ENCODE measurements at places on chromosomes 5 and 9. TPM values are rescaled to one million over a fixed set of nuclear protein-coding genes. Genes with fewer than 3 reads are reported as not detected.

DNA sequence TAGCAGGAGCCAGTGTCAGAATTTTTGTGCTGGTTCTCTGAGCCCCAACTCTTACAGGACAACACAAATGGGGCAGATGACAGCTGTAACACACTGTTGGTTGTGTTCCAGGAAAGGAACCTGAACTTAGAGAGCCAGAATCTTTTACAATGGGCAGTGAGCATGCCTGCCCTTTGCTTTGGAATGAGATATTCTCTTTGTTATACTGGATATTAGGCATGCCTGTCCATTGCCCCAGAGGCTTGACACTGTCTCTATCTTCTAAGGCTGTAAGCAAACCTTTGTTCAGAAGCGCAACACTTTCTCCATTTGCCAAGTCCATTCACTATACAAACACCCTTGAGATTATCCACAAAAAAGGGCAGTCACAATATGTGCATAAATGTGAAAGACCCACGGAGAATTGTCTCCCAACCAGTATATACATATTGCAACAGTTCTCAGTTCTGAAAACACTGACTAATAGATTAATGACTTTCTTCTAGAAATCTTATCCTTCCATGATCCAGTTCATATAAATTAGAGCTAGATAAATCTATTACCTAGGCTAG is 26.3 kb upstream of the CEP120 start:
- DNase-seq: no peak

- no peak for DNase-seq
Observed at GRCh38 chr9:8764051-8764450, 964.5 kb upstream of the DMAC1 start.

DNA sequence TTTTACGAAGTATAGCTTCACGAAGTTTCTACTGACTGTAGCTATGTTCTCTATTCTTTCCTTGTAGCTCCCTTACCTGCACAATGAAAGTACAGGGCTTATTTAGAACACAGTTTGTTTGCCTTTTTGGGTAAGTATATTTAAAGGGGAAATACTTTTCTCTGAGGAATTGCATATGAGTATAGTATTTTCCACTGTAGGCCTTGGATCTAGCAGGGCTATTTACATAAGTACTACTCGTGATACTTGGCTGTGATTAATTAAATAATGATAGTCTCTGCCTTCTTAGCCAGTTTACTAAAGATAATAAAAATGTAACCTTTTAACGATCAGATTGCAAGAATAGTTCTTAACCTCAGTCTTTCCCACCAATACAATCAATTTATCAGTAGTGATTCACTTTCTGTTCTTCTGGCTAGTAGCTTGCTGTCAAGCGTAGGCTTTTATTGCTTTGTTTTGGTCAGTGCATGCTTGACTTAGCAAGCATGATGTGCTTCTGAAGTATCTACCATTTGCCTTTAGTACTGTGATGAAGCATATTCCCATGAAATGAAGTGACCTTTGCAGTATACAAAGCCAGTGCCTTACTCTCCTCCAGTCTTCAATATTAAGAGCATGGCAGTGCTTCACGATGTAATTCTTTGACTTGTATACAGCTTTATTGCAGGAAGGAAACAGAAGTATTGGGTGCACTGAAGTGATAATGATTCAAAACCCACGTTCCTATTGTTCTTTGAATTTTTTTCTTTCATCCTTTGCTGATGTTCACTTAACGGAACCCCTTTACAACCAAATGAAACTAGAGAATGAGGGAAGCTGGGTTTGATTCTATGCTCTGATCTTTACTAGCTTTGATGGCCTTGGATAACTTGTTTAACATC is 64.2 kb downstream of the SLC44A1 start:
- no peak for DNase-seq

DNA sequence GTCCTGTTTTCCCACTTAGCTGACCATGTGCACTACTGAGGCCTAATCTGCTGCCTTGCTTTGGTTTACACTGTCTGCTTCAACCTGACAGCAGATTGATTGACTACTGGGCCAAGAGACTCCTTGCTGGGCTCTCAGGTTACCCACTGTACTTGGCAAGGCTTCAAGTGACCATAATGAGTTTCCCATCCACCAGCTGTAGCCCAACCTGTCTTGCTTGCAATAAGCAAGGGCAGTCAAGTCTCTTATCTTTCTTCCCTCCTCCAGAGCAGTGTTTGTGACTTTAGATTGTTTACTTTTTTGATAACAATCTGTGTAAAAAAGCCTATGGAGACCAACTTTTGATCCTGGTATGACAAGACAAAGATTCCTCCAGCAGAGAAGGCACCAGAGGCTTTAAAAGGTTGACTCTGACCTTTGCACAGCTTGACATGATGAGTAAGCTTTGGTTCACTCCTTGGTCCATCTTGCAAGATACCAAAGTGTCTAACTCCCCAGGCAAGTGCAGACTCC is 912.3 kb upstream of the SEMA6A start:
- peak; percentile 41 for DNase-seq

DNA sequence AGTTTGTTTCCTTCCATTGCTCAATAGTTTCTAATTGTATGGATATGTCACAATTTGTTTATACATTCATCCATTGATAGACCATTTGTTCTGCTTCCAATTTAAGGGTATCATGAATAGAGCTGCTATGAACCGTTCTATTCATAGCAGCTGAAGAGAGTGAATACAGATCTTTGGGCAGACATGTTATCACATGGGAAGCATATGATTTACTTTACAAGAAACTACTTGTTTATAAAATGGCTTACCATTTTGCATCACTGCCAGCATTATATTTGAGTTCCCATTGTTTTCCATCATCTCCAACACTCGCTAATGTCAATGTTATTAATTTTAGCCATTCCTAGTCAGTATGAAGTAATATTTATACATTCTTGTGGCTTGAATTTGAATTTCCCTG is 549.0 kb downstream of the MAT2B start:
- DNase-seq: no peak

The ADCY2 gene
- total RNA-seq: 52.0 TPM

GRCh38 chr5:74261421-74261820 is 379.1 kb downstream of the ENC1 start:
- DNase-seq: no peak

DNA sequence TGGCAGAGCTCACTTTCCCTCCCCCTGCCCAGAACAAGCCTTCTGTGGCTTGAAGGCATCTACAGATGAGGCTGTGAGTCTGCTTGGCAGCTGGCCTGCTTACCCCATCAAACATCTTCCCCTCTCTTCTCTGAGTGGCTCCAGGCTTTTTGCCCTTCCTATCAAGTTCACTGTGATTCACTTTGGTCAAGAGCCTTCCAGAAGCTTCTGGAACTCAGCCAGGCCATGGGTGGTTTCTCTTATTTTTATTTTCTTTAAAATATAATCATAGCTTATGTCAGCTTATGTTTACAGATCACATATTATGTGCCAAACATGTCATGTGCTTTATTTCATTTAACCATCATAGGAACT is 267.0 kb downstream of the SEC61B start:
- no peak for DNase-seq

- no peak for DNase-seq
Observed at GRCh38 chr5:169970339-169970738, 10.0 kb downstream of the INSYN2B start.

The HBEGF gene
- 2.1 TPM for total RNA-seq

The DMRT2 gene
- not detected for total RNA-seq

The SLC22A4 gene
- not detected for total RNA-seq

The ACTBL2 gene
- total RNA-seq: not detected

The SAXO1 gene
- 0.23 TPM for total RNA-seq

GRCh38 chr5:69187342-69187741 is 2.0 kb upstream of the CENPH start:
- DNase-seq: no peak

GRCh38 chr5:163562071-163562470 is 56.7 kb downstream of the MAT2B start:
- no peak for DNase-seq
